ENCODE measurements at places on chromosomes 1 and 21.

GRCh38 chr1:17919525-17920439, 164.6 kb downstream of the ACTL8 start:
- no peak for DNase-seq

GRCh38 chr1:13996334-13996733, 296.3 kb downstream of the PRDM2 start:
- DNase-seq, result no peak

- DNase-seq, result no peak
These were observed 375.9 kb upstream of the ADGRL2 start for GRCh38 chr1:81424816-81425215.

DNA sequence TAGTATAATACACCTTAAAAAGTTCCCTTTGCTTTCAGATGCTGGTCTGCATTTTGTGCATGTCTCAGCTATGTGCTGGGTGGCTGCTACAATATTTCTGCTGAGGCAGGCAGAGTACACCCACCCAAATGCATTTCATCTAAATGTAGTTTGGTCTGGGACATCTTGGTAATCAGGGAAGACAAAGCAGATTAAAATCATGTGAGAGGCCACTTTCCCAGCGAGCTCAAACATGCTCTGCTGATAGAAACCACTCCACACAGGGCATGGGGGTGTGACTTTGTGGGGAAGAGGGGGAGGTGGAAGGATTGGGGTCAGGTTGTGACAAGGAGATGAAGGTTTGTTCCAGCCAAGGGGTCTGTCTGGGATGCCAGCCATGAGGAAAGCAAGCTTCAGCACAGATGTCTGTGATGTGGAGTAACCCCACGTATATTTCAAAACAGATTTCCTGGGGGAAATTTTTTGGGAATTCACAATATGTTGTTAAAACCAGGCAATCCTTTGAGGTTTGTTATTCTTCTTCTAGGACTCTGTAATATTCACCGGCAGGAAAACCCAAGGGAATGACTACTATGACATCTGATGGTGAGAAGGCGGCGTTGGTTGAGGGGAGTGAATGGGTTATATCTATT, 255.1 kb upstream of the FGGY start:
- no peak for DNase-seq

DNA sequence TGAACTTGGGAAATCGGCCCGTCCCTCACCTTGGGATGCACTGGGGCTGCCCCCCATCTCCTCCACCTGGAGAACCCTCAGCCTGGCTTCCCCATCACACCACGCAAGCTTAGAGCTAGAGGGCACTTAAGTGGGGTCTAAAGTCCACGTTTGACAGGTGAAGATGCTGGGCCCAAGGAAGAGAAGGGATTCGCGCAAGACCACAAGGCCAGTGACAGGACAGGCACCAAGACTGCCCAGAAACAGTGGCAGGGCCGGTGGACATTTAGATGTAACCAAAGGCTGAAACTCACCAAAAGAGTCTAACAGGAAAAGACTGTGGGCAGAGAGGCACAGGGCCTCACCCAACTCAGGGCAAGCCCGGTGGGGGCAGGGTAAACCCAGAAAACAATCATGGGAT, 130.8 kb upstream of the EDN2 start:
- DNase-seq, result no peak

DNA sequence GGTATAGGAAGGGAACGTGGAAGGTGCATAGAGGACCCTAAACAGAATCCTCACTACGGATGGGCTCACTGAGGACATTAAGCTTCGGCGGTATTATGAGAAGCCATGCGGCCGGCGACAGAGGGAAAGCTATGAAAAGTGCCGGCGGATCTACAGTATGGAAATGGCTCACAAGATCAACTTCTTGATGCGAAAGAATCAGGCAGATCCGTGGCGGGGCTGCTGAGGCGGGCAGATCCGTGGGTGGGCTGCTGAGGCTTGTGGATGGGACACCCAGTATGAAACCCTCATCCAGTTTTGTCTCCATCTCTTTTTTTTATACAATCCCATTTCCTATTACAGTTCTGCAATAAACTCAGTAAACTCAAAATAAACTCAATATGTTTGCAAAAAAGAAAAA, 95.8 kb downstream of the CRB1 start:
- DNase-seq, result no peak
